ENCODE measurements at places on chromosomes 11 and 22.

- no peak for DNase-seq
Measured at GRCh38 chr11:129992161-129992944, 10.3 kb downstream of the PRDM10 start.

GRCh38 chr22:24059121-24059520 lies 48.0 kb downstream of the CABIN1 start:
- no peak for DNase-seq

GRCh38 chr11:69394869-69395246 lies 86.6 kb upstream of the LINC01488 start:
- DNase-seq, result no peak

- DNase-seq, result no peak
Measured at GRCh38 chr11:15641271-15642045, 526.7 kb downstream of the INSC start.

DNA sequence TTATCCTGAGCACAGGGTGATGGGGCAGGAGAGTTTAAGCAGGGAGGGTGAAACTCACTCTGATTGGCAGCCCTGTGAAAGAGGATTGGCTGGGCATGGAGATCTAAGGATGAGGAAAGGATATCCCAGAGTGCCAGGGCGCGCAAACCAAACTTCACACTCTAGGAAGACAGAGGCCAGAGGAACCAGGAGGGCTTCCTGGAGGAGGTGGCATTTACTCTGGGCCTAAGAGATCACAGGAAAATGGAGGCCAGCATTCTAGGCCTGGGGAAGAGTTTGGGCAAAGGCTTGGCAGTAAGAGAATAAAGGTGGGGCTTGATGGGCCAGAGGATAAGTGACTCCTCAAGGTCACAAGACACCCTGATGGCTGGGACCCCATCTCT lies 377 bp upstream of the NCF4 start:
- no peak for DNase-seq

GRCh38 chr22:42285604-42286003 lies 15.2 kb upstream of the TCF20 start:
- DNase-seq, result no peak

DNA sequence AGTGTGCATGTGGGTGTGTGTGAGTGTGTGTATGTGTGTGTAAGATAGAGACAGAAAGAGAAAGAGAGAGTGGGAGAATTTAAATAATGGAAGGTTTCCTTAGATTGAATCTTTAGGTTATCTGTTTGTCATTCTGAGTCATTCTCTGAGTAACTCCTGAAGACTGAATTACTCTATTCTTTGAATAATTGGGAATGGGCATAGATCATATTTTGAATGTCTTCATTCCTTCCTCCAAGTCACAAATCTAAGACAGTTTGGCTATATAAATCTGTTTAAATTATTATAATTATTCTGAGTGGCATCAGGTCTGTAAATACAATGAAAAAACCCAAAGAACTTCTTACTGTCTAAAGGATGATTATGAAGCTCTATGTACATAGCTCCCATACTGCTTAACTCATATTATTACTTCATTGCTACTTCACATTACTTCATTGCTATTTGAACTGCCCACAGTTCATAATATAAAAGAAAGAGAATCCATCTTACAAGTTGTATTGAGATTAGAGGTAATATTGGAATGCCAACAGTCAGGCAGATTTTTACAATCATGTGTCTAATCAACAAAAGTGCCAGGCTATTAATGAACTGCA lies 346.6 kb upstream of the CCDC179 start:
- no peak for DNase-seq

- DNase-seq, result no peak
Measured at GRCh38 chr11:93542811-93543229, 371 bp downstream of the SMCO4 start.

DNA sequence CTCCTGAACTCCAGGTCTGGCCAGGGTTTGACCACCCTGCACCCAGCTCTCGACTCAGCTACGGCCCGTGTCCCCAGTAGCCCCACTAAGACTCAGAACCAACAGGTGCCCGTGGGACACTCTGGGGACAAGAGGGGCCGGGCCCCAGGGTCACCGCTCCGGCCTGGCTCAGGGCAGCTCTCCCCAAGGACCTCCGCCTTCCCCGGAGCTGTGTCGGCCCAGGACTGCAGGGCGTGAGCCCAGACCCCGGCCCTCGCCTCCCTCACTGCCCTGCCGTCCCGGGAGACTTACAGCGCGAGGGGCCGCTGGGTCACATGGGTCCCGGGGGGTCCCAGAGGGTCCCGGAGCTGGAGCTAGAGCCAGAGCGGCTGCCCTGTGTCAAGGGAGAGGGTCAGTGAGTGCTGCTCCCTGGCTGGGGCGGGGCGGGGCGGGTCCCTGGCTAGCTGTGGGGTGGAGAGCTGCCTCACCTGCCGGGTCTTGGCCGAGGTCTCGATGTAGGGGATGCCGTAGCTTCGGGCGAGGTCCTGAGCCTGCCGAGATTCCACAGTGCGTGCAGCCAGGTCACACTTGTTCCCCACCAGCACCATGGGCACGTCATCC lies 2.3 kb downstream of the HRAS start:
- no peak for DNase-seq

GRCh38 chr11:23398052-23398451 lies 537.8 kb upstream of the CCDC179 start:
- no peak for DNase-seq

GRCh38 chr22:31340765-31341247 lies 5.3 kb downstream of the PATZ1 start:
- DNase-seq, result no peak

GRCh38 chr11:114276077-114276476 lies 20.1 kb upstream of the NNMT start:
- no peak for DNase-seq

DNA sequence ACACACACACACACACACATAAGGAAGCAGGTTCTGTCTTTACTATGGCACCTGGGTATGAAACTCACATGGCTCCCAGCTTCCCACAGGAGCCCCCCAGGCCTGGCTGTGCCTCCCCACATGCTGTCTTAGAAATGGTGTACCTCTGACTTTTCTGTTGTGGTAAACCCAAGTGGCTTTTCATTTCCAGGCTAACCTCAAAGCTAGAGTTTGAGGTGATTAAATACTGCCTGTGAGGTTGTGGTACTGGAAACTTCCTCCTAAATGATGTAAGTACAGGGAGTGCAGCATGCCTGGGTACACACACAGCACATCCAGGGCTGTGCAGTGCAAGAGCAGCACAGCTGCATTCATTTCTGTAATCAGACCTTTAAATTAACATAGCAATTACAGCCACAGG lies 34.4 kb downstream of the ME3 start:
- no peak for DNase-seq

GRCh38 chr11:121070951-121071845 lies 29.8 kb upstream of the TECTA start:
- DNase-seq, result no peak

DNA sequence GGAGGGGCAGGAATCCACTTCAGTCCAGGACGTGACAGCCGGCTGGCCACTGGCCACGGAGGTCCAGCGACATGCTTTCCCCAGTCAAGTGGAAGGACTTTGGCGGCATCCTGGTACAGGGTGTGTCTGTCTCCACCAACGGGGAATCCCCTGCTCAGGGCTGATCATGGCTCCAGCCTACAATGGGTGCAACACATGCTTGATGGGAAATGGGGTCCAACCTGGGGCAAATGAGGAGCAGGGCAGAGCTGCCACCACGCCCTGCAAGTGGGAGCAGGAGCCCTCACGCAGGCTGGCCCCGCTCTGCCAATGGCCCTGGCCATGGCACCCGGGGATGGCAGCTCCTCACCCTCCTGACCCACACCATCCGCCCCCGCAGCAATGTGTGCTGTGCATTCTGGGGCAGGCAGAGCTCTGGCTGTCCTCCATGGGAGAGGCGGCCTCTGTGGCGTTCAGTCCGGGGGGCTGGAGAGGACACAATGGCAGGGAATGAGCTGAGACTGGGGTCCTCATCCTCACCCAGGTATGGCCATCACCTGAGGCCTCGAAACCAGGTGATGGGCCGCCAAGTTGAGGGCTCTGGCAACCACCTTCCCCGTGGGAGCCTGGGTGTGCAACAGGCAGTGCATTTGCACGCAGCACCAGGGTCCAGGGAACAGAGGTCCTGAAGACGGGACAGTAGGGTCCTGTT lies 5.8 kb upstream of the SEPTIN5 start:
- DNase-seq, result no peak

DNA sequence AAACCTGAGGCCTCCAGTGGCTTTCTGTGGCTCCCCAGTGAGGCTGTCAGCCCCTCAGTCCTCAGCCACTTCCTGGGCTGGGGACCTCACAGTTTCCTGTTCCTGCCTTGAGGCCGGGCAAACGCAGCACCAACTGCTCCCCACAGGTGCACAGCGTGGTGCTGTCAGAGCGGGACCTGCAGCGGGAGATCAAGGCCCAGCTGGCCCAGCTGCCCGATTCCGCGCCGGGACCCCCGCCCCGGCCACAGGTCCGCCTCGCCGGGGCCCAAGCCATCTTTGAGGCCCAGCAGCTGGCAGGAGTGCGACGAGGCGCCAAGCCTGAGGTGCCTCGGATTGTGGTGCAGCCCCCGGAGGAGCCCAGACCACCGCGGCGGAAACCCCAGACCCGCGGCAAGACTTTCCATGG lies 5.4 kb downstream of the TBC1D10C start:
- DNase-seq, result no peak

- DNase-seq, result no peak
Measured at GRCh38 chr11:33362051-33362910, 105.1 kb downstream of the HIPK3 start.

- DNase-seq, result no peak
Measured at GRCh38 chr11:73200256-73200655, 17.8 kb upstream of the P2RY2 start.

GRCh38 chr11:101668236-101668635 lies 84.4 kb upstream of the TRPC6 start:
- no peak for DNase-seq

GRCh38 chr11:13923182-13923581 lies 39.3 kb upstream of the SPON1 start:
- no peak for DNase-seq

DNA sequence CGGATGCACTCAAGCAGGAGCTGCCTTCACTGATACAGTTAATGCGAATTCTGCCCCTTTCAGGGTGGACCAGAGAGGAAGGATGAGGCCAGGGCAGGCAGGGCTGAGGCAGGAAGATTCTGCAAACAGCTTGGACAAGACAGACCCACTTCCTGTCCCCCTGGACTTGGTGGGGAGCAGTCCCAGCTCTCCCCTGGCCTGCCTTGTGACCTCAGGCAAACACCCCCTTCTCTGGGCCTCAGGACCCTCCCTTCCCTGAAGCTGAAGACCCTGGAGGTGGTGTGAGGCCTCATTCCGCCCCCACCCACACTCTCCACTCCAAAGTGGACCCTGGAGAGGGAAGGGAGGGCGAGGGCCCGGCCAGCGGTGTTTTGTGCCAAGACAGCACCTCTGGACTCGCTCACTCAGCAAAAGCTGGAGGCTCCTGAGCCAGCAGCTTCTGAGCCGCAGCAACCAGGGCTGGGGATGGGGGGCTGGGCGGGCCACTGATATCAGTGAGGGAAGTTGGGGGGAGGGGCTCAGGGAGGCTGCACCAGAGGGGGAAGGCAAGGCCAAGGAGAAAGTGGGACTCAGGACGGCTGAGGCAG lies 8.5 kb downstream of the RAB3IL1 start:
- no peak for DNase-seq

- no peak for DNase-seq
Measured at GRCh38 chr22:28927630-28928029, 44.3 kb downstream of the ZNRF3 start.

GRCh38 chr11:96257036-96257435 lies 86.0 kb downstream of the MAML2 start:
- DNase-seq, result no peak

DNA sequence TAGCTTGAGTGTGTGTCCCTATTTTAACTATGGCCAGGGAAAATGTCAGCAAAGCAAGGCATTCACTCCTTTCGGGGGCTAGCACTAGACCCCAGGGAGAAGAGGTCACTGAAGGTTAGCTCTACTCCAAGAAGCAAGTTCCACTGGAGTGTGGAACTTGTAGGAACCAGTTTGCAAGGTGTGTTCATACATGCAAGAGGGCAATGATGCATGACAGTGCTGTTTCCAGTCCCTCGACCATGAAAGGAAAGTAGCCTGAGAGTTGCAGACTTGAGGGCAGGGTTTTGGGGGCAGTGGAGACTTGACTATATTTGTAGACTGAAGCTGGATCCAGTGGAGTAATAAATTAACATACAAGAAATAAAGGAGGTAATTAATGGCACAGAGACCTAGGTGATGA lies 21.6 kb upstream of the SLC36A4 start:
- no peak for DNase-seq

DNA sequence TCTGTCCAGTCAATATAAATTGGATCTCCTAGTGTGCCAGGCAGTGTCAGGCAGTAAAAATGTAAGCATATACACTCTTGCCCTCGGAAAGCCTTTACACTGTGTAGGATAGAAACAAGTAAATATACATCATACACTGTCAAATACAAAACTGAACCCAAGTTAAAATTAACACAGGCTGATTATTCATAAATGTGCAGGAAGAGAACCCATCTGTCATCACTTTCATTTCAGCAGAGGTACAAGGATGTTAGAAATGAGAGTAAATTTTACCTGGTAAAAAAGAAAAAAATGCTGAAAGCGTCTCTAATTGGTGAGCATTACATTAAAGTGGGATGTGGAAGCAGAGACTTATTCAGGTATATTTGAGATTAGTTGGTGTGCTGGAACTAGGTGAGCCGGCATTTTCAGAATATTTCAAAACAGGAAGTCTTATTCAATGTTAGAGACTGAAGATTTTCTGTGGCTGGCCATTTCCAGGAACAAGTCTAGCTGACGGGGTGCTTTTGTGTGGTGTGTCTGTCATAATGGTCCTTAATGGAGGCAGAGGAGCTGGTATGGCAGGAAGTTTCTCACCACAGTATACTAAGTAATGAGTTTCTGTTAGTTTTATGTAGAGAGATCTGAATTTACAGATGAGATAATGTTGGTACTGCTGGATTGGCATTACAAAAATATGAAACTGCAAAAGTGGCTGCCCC lies 192.6 kb downstream of the CASP12 start:
- peak; percentile 40 for DNase-seq

- DNase-seq, result peak; percentile 41
Measured at GRCh38 chr11:72683782-72684200, 9.6 kb upstream of the PDE2A start.

- peak; percentile 64 for DNase-seq
Measured at GRCh38 chr11:1652771-1653540, 23.4 kb downstream of the KRTAP5-5 start.

GRCh38 chr11:94851864-94852636 lies 83.9 kb downstream of the AMOTL1 start:
- no peak for DNase-seq

DNA sequence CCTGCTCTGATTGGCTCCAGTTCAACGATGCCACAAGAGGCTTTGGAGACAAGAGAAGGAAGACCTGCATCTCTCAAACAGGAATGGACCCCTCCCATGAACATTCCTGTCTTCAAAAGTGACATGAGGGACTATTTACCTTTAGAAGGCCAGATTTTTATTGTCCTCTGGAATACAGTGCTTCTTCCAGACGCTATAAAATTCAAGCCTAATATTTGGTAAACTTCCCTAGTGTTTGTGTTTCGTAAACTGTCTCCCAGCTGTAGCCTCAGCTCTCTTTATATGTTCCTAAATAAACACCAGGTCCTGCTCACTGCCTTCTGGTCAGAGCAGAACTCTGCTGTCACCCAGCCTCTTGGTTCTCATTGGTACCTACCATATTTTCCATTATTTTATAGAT lies 157.8 kb downstream of the CCDC34 start:
- DNase-seq, result no peak
